ENCODE measurements at places on chromosomes 16 and 17.

GRCh38 chr17:69335058-69335457 is 8.1 kb upstream of the ABCA5 start:
- H3K4me3 ChIP-seq: no peak overlapping the region
- no peak overlapping the region for H3K27ac ChIP-seq
- H3K27me3 ChIP-seq: peaks cover 28% of the 10 kb centered on the region
- no peaks in the 10 kb centered on the region for H3K36me3 ChIP-seq

- H3K4me3 ChIP-seq: no peak overlapping the region
- H3K4me1 ChIP-seq: no peaks in the 10 kb centered on the region
- no peaks in the 10 kb centered on the region for H3K36me3 ChIP-seq
- no peaks in the 10 kb centered on the region for H3K27me3 ChIP-seq
Measured at GRCh38 chr17:71530248-71530647, 590.6 kb upstream of the SOX9 start.

- H3K4me1 ChIP-seq: peaks cover 47% of the 10 kb centered on the region
- DNase-seq: no peak
Measured at GRCh38 chr16:80993307-80993706, 13.4 kb downstream of the CMC2 start.

- H3K27ac ChIP-seq: peak overlapping the region; percentile 27
- peaks cover 49% of the 10 kb centered on the region for H3K36me3 ChIP-seq
- DNase-seq: no peak
- H3K27me3 ChIP-seq: no peaks in the 10 kb centered on the region
- peaks cover 69% of the 10 kb centered on the region for H3K4me1 ChIP-seq
- no peak overlapping the region for H3K4me3 ChIP-seq
Measured at GRCh38 chr17:14113137-14113536, 43.8 kb downstream of the COX10 start.

- H3K4me3 ChIP-seq: no peak overlapping the region
- H3K27me3 ChIP-seq: no peaks in the 10 kb centered on the region
- DNase-seq: no peak
- no peak overlapping the region for H3K27ac ChIP-seq
Measured at GRCh38 chr16:88132836-88133506, 181.7 kb downstream of the BANP start.

- H3K4me3 ChIP-seq: peak overlapping the region; percentile 71
- peak overlapping the region; percentile 100 for H3K27ac ChIP-seq
- H3K4me1 ChIP-seq: peaks cover 49% of the 10 kb centered on the region
- peaks cover 9% of the 10 kb centered on the region for H3K36me3 ChIP-seq
Measured at GRCh38 chr17:1294157-1294717, 14.8 kb downstream of the TRARG1 start.

GRCh38 chr16:8943966-8944759 is 19.5 kb downstream of the USP7 start:
- H3K27ac ChIP-seq: peak overlapping the region; percentile 24
- H3K36me3 ChIP-seq: no peaks in the 10 kb centered on the region

DNA sequence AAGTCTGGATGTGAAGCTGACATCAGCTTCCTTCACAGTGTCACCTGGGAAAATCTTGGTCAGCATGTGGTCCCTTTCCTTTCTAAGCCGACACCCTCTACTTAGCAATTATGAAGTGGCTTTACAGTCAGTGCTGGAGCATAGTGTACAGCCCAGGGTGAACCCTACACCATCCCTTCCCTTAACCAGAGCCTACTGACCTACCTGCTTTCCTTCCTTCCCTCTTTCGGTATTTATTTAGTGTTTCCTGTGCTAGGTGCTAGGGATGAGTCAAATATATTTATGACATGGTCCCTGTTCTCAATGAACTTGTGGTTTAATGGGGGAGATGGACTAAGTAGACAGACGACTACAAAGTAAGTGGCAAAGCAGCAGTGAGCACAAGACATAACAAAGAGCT is 77.5 kb downstream of the CDK5R1 start:
- H3K27me3 ChIP-seq: no peaks in the 10 kb centered on the region
- H3K36me3 ChIP-seq: no peaks in the 10 kb centered on the region
- H3K4me1 ChIP-seq: peaks cover 8% of the 10 kb centered on the region
- no peak overlapping the region for H3K27ac ChIP-seq
- no peak overlapping the region for H3K4me3 ChIP-seq

- peak overlapping the region; percentile 98 for H3K27ac ChIP-seq
- DNase-seq: no peak
- no peaks in the 10 kb centered on the region for H3K27me3 ChIP-seq
- peak overlapping the region; percentile 99 for H3K4me3 ChIP-seq
- peaks cover 15% of the 10 kb centered on the region for H3K36me3 ChIP-seq
Measured at GRCh38 chr17:42772945-42773289, 332 bp upstream of the VPS25 start.

- no peak overlapping the region for H3K4me3 ChIP-seq
- no peak overlapping the region for H3K27ac ChIP-seq
- no peak for DNase-seq
- no peaks in the 10 kb centered on the region for H3K27me3 ChIP-seq
Measured at GRCh38 chr17:55089256-55089655, 120.7 kb downstream of the STXBP4 start.

DNA sequence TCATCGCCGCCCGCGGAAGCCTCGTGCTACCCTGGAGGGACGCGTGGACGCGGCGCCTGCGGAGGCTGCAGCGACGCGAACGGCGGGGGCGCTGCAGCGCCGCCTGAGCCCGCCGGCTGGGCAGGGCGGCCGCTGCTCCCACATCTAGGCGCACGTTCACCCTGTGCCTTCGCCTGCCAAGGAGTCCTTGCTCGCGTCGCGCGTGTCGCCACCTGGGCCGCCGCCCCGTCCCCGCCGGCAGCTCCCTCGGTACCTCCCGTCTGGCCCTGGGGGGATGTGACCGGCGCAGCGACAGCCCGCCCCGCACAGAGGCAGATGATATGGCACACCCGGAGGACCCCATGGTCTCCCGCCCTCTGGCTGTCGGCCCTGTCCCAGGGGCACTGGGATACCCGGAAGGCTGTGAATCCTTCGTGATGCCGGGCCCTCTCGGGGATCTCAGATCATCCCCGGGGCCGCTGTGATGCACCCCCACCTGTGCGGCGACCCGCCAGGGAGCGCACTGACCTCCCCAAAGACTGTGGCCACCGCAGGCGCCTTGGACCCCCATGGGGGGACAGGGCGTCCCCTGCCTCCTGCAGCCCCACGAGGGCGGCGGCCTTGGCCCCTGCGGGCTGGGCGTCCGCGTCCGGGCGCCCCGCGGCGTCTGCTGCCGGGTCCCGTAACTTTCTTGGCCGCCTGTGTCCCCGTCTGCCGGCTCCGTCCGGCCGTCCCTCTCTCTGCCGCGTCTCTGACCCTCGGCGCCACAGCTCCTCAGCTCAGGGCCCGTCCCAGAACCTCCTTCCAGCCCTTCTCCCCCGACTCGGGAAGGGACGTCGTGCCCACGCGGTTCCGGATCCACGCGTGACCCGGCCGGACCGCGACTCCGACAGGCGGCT is 689 bp upstream of the TBC1D24 start:
- peak overlapping the region; percentile 67 for H3K27ac ChIP-seq
- peaks cover 26% of the 10 kb centered on the region for H3K27me3 ChIP-seq
- H3K36me3 ChIP-seq: no peaks in the 10 kb centered on the region
- DNase-seq: peak; percentile 35
- H3K4me3 ChIP-seq: peak overlapping the region; percentile 62

DNA sequence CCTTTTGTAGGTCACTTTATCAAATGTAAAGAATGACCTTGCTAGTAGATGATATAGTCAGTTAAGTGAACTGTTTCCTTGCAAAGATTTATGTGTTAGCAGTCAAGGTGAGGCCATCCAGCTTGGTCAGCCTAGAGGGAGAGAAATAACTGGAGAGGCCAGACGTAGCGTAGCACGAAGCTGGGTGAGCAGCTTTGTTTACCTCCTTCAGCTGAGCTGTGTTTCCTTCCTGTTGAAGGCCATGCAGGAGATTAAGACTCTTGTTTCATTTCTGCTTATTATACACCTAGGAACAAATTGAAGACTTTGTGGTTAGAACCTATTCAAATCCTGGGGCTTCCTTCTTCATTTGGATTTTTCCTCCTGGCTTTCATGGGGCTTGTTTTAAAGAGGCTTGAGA is 267.1 kb downstream of the PHKB start:
- peaks cover 8% of the 10 kb centered on the region for H3K27me3 ChIP-seq
- no peak overlapping the region for H3K27ac ChIP-seq
- no peak overlapping the region for H3K4me3 ChIP-seq
- DNase-seq: no peak
- H3K4me1 ChIP-seq: peaks cover 9% of the 10 kb centered on the region
- H3K36me3 ChIP-seq: no peaks in the 10 kb centered on the region

DNA sequence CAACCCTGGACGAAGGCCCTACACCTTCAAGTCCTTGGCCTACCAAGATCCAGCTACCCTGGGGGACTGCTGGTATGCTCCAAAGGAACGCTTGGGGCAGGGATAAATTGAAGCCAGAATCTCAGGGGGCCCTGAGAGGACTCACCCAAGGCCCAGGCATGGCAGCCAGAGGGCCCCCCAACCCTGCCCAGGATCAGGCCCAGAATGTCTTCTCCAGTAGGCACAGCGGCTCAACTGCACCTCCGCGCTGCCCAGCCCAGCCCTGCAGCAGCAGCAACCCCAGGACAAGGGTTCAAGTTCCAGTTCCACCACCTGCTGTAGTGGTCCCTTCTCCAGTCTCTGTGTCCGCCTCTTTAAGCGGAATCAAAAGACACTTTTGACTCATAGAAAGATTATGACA is 2.2 kb downstream of the TFAP4 start:
- peaks cover 8% of the 10 kb centered on the region for H3K4me1 ChIP-seq
- H3K27me3 ChIP-seq: no peaks in the 10 kb centered on the region
- DNase-seq: no peak
- H3K4me3 ChIP-seq: peak overlapping the region; percentile 88

Measured in T-helper 2 cell treated with Interferon-gamma antibody and Interleukin-4, amounts not matched to agents 5 μg/mL and 100 μg/mL, for 36 hours (primary cell).